ENCODE measurements at places on chromosomes 6 and 20.

GRCh38 chr6:34332251-34333198, 59.9 kb downstream of the NUDT3 start:
- DNase-seq, result no peak

DNA sequence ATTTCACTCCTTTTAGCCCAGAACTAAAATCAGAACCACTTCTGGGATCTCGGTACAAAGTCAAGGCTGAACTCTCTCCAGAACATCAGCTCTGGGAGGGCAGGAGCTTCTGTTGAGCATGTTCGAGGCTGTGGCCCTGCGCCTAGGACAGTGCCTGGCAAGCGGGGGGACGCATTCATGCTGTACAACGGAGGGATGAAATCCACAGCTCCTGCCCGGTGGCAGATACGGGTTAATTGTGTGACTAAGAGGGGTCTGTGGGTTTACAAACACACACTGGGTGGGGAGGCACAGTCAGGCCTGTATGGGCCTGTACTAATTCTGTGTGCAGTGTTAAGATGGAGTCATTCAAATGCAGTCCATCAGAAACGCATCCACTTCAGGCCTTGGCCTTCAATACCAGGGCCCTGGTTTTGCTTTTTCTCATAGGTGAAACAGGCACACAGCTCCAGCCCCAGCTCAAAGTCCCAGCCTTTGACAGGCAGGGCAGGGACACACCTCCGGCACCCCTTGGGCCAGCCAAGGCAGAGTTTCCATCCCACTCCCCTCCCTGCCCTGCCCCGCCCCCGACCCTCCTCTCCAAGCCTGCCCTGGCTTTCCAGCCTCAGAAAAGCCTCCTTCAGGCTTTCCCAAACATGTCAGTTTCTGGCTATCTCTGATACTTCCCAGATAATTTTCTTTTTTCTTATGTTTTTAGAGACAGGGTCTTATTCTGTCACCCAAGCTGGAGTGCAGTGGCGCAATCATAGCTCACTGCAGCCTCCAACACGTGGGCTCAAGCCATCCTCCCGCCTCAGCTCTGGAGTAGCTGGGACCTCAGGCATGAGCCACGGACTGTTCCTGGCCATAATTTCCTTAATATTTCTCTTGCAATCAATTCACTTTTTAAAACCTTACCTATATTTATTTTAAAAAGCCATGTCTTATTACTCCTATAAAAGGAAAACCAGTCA, 109.8 kb downstream of the SULF2 start:
- DNase-seq, result no peak

DNA sequence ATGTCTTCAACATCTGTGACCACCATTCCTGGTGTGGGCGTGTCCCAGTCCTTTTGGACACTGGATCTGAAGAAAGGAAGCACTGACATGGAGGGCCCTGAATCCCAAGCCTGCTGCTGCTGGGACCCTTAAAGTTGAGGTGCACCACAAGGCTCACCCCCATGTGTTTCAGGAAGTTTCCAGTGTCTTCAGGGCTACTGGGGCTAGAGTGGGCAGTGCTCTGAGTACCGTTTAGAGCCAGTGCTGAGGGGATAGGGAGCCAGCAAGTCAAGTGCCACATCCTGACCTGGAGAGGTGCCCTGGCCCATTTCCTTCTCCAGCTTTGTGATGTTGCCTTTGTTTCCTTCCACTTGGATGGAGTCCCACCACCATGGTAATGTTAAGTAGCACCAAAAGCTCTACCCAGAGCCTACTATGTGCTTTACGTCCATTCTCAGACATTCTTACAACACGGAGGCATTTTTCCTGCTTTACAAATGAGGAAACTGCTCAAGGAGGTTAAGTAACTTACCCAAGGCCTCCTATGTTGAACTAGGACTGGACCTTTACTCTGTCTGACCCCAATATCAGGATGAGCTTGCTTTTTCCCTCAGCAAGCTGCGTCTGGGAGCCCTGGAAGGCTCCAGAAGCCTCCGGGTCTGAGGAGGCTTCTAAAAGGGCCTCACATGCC, 552 bp upstream of the DEF6 start:
- DNase-seq, result no peak

- DNase-seq, result peak; percentile 47
These were observed 1.1 kb downstream of the MGME1 start for GRCh38 chr20:17969884-17970409.

DNA sequence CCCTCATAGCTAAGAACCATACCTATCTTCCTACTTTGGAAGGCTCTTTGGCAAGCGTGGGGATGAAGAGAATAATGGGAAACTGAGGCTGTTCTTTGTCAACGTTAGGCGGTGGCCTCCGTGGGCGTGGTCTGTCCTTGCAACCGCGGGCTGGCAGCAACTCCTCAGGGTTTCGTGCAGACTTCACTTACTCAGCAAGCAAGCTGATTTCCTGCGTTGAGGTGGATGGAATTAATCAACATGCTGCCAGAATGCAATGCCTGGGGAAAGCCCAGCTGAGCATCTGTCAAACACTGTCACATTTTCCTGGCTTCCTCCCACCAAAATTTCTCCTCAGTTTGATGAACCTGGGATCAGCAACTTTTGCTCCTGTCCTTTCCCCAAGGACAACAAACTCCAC, 9.2 kb upstream of the IL17F start:
- DNase-seq, result no peak

DNA sequence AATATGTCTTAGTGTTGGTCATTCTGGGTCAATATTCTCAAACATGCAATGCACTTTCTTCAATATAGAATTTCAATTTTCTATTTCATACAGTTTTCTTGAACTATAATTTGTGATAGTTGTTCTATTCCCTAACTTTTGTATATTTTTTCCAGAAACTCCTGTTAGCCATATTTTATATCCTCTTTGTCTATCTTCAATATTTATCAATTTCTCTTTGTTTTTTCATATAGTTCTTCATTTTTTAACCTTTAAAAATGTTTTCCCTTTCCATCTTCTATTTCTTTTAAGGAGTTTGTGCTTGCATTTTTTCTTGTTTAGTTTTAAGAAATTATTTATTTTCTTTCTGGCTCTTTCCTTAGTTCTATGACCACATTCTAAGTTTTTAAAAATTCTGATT, 42.0 kb upstream of the MBOAT1 start:
- DNase-seq, result no peak

DNA sequence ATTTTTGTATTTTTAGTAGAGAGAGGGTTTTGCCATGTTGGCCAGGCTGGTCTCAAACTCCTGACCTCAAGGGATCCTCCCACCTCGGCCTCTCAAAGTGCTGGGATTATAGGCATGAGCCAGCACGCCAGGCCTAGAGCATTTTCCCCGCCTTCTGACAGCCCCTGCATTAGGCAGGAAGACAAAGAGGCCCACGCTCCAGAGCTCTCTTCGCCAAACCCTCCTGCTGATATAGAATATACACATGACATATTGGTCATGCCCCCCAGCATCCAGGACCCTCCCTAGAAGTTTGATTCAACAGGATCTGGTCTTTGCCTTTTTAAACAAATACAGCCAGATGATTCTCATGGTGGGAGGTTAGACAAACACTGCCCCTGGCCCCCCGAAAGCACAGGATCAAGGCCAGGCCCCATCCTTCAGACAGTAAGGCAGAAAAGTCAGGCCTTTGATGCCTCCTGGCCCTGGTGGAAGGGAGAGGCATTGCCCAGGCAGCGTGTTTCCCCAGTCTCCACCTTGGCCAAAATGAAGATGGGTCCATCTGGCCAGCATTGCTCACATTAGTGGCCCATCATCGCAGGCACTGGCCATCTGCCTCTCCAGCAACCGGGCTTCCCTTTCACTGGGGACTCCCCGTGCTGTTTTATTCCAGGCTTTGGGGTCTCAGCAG, 4.4 kb downstream of the SULF2 start:
- DNase-seq, result no peak

GRCh38 chr20:18906046-18906445, 92.5 kb downstream of the SCP2D1 start:
- DNase-seq, result no peak

DNA sequence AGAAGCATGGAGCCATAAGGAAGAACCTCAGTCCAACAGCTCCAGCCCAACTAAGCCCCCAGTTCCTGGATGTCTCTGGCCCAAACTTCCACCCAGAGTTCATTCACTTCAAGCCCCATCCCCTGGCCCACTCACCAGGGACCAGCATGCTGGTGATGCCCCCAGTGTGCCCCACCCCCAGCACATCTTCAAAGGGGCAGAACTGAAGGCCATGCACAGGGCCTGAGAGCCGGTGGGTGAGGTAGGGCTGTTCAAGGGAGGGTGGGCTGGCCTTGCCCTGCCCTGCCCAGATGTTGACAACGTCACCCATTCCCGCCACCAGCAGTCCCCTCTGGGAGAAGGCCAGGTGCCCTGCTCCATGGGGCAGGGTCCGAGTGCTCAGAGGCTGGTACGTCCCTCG, 3.6 kb downstream of the B3GALT4 start:
- DNase-seq, result no peak

DNA sequence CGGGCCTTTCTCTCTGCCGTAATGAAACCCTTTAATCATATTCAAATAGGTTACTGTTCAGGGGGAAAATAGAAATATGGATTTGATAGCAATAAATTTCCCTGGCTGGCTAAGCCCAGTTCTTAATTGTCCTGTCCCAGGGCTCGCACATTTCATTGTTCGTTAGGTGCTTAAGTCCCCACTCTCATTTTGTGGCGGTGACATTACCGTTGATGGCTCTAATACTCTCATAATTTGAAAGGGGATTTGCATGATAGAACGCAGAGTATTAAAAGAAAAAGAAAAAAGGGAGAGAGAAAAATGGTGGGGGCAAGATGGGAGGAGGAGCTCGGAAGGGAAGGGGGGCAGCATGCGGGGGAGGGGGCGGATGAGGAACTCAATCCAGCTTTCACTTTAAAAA, 79.1 kb upstream of the FOXP4 start:
- DNase-seq, result no peak

- DNase-seq, result no peak
These were observed 159.6 kb downstream of the TRIM27 start for GRCh38 chr6:28764014-28764723.

DNA sequence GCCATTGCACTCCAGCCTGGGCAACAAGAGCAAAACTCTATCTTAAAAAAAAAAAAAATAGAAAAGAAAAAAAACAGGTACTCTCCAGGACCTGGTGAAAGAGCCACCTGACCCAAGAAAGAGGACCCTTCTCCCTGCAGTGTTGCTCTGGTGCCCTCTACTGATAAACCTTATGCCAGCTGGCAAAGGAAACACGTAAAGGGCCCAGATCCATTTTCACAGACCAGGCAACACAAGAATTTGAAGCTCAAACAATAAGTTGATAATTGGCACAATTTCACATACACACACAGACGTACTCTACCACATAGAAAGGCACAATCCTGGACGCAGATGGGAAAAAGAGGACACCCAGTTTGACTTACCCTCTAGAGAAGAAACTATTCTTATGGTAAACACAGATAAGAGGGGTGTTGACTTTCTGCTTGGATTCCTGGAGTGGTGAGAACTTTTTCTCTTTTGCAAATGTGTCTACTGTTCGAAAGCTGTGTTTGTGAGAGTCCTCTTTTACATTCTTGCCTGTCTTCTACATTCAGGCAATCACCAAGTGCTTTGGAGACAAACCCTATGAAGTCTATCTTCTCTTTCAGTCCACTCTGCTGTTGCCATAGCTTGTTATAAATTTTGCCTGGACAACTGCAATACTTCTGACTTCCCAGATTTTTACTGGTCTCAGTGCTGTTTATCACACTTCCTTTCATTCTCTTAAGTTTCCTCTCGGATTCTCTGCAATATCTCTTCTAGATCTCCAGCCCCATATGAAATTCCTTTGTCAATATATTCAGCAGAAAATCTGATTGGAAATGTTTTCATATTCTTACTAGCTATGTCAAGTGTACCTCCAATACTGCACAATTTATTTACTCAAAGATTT, 6.4 kb upstream of the SNRPB start:
- DNase-seq, result no peak

DNA sequence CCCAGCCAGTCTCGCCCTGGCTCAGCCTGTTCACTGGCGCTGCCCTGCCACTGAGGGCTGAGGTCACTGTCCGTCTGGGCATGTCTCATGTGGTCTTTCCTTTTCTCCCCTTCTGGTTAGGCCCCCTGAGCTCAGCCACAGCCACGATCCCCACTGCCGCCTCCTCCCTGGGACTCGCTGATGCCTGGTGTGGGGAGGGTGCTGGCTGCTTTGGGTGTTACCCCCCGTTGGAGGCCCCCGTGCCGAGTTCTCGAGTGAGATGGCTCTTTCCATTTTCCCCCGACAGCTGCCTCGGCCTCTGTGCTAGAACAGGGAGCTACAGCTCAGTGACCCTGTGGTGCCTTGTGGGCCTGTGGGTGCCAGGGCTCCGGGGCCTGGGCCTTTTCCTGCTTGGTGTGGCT, 14.9 kb upstream of the TCFL5 start:
- no peak for DNase-seq

- DNase-seq, result peak; percentile 41
These were observed 27.5 kb downstream of the RSPH3 start for GRCh38 chr6:158972241-158973233.

DNA sequence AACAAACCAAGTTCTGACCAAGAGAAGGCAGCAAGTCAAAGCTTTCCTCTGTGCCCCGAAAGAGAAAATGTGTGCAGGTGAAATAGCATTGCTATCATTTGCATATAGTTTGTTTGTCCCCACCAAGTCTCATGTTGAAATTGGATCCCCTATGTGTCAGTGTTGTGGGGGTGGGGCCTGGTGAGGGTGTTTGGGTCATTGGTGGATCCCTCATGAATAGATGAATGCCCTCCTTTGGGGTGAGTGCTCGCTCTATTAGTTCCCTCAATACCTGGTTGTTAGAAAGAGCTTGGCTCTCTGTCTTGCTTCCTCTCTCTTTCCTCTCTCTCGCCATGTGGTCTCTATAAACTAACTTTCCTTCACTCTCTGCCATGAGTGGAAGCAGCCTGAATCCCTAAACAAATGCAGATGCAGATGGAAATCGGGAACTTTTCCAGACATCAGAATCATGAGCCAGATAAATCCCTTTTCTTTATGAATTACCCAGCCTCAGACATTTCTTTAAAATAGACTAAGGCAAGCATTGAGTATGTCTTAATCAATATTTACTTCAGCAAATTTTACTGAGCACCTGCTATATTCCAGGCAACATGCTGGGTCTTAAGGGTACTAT, 43.8 kb upstream of the SYNDIG1 start:
- no peak for DNase-seq

DNA sequence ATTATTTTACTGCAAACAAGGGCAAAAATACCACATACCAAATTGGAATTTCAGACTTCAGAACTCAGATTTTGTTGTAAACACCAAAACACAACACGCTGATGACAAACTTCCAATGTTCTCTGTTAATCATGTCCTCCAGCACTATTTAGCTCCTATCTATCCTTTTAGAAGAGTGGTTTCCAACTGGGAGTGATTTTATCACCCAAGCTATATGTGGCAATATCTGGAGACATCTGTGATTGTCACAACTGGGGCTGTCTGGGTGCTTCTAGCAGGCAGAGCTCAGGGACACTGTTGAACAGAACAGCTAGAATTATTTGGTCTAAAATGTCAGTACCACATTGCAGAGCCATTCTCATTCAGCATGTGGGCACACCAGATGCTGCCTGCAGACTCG, 244.6 kb downstream of the FOXC1 start:
- DNase-seq, result no peak

DNA sequence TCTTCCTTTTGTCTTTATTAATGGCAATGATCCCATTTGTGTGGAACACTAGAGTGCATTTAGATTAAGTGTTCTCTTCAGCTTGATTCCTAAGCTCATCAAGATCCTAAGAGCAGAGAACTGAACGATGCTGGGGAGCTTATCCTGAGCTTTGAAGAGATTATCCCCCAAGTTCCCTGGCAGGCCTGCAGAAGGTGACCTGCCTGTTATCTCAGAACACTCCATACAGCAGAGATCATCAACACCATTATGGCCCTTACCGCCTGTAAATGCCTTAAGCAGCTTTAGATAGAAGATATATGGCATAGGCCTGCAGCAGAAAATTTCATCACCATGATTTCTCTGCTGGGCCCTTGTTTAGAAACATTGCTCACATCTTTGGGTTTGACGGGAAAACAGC, 779.9 kb upstream of the MAP3K7 start:
- no peak for DNase-seq
